Muscle of arm (tissue), 14 donors: ENCODE measurements at places on chromosomes 16 and 17. TPM values are rescaled to one million over a fixed set of nuclear protein-coding genes. Genes with fewer than 3 reads are reported as not detected.

MFAP4 gene
- polyA plus RNA-seq, result 216 TPM

LMF1 gene
- 16.9 TPM for polyA plus RNA-seq

NGFR gene
- polyA plus RNA-seq, result 32.7 TPM

CMTM2 gene
- 0.40 TPM for polyA plus RNA-seq

- no peak for DNase-seq
These were observed 70.1 kb downstream of the SMG6 start for GRCh38 chr17:2233441-2233947.

DNA sequence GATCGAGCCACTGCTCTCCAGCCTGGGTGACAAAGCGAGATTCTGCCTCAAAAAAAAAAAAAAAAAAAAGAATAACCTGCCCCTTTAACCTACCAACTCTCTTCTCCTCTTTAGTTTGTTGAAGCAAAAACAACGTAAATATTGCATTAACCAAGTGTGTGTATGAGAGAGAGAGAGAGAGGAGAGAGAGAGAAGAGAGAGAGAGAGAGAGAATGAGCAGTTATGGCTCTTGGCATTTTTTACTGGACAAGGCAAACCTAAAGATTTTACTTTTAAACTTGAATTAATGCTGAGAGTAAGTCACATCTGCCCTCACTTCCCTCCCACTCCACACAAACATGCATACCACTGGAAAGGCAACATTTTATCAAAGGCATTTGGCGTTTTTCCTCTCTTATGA lies 3.0 kb upstream of the SLFN5 start:
- no peak for DNase-seq

DNA sequence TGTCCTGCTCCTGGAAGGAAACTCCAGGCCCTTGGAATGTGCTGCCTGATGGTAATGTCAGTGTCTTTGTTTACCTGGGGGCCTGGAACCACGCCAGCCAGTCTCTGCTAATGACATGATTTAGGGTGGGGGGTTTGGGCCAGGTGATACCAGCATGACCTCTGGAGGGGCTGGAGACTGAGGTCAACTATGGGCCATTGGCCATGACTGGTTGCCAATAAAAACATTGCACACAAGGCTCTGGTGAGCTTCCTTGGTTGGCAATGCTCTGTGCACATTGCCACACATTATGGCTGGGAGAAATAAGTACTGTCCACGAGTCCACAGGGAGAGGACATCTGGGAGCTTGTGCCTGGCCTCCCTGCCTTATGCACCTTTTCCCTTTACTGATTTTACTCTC lies 52.5 kb downstream of the LITAF start:
- DNase-seq, result no peak

DNA sequence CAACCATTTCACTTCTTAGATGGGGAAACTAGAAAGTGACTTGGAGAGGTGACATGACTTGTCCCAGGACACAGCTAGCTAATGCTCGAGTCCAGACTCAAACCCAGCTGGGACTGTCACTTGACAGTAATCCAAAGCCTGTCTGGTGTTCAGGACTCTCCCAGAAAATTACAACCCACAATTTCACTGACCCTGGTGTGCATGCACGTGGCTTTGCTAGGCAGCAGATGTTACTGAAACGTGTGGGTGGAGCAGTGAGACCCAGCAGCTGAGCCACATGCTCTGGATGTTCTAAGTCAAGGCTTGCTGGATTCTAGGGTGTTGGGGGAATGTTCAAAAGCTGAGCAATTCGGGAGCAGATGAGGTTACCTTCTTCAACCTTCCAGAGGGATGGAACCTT lies 364.6 kb downstream of the GRIN2A start:
- no peak for DNase-seq

GRCh38 chr16:64892835-64893785 lies 228.8 kb downstream of the CDH11 start:
- DNase-seq, result no peak

DNA sequence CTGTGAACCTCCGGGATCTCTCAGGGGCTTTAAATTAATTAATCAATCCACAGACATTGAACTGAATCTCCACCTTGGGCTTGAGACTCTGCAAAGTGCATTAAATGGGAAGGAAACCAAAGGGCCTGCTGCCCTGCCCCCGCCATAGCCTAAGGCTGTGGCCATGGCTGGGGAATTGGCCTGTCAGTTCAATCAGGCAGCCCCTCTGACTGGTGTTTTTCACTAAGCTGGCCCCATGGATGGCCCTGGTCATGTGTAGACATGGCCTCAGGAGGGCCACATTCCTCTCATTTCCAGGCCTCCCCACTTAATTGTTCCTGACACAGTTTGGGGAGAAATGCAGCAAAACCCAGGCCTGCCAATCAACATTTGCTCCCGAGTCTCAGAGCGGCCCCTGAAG lies 499.8 kb downstream of the WWOX start:
- no peak for DNase-seq

GRCh38 chr16:20291208-20292206 lies 35.8 kb downstream of the GP2 start:
- DNase-seq, result no peak
